ENCODE measurements at places on chromosomes 6 and 20. TPM values are rescaled to one million over a fixed set of nuclear protein-coding genes. Genes with fewer than 3 reads are reported as not detected.

- no peak for DNase-seq
Observed at GRCh38 chr6:128422871-128423270, 97.5 kb downstream of the PTPRK start.

DNA sequence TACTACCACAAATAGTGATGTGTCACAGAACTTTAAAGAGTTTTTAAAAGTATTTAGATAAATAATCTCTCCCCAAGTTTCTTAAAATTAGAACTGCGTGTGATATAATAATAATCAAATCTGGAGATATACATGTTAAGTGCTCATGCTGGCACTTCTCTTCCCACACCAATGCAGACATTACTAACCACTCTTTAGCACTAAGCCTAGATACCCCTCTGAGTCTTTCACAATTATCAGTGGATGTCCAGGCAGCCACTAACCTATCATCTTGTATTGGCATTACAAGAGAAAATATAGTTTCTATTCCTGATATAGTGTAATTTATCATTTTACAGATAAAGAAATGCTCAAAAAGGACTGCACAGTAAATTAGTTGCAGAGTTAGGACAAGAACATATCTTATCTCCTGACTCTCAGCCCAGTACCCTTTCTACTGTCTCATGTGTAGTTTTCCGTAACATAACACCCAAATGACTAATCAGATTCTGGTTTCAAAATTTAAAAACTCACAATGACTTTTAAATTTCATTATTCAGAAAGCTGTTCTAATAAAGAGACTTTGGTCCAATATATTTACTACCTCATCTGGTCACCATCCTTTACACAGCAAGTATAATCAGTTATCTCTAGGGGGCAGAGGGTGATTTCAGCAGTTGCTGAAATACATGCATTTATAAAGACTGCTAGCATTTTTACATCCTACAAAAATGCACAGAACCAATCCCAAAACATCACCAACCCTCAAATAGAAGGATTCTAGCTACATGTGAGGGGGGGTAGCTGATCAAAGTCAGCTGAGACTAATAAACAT, 215.5 kb upstream of the MCHR2 start:
- no peak for DNase-seq

RAB22A gene
- 6.3 TPM for total RNA-seq

ZNF184 gene
- 6.5 TPM for total RNA-seq

MOXD1 gene
- total RNA-seq: 2.5 TPM

GABRR1 gene
- total RNA-seq: 0.26 TPM

Measured in H9 (cell line).